Stimulated activated CD8-positive, alpha-beta memory T cell treated with anti-CD3 and anti-CD28 coated beads, Interleukin-7, amount 100 ng/mL, for 1 hour (primary cell): ENCODE measurements at places on chromosomes 7 and 10.

GRCh38 chr7:115356139-115356746 is 434.3 kb downstream of the MDFIC start:
- DNase-seq, result no peak

- DNase-seq, result no peak
Observed at GRCh38 chr7:88775838-88776237, 16.3 kb downstream of the ZNF804B start.

- no peak for DNase-seq
Observed at GRCh38 chr7:157822688-157823031, 485.9 kb downstream of the DNAJB6 start.

DNA sequence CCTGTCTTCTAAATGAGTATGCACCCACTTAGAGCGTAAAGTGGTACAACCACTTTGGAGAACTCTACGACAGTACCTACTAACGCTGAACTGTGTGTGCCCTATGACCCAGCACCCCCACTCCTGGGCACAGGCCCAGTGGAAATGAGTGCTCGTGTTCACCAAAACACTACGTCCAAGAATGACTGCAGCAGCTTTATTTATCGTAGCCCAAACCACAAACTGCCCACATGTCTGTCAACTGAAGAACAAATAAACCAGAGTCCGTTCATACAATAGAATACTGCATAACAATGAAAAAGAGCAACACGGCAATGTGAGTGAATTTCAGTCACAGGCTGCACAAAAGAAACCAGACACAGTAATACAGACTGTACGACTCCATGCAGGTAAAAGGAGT is 35.4 kb downstream of the TLL2 start:
- DNase-seq, result no peak

DNA sequence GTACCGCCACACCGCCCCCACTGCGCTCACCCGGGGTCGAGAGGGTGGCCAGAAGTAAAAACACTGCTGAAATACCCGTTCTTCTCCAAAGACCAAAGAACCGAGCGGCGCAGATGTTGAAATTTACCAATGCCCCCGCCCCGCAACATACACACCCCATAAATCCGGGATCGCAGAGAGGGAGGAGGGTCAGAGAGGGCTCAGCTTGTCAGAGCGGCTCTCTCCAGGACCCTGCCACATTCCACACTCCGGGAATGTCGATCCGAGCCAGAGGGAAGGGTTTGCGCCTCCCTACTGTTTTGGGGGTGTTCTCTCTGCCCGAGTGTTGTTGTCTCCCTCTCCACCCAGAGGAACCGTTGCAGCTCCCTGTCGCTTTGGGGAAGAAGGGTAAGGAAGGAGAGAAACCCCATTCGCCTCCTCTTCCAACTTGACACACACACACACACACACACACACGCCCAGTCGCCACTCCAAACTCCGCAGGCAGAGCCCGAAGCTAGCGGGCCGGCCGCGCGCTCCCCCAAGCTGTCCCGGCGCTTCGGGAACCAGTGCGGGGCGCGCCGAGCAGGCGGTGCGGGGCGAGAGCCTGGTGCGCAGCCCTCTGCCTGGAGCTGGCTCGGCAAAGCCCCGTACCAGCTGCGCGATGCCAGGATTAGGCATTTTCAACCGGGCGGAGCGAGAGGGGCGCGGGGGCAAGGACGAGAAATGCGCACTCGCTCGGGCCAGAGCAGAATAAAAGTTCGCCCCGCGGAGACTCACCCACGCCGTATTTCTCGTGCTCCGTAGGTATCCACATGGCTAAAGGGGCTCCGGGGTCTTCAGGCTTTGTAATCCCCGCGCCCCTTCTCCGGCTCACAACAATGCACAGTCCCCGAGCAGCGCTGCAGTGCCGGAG is 609 bp downstream of the DOCK4 start:
- no peak for DNase-seq

DNA sequence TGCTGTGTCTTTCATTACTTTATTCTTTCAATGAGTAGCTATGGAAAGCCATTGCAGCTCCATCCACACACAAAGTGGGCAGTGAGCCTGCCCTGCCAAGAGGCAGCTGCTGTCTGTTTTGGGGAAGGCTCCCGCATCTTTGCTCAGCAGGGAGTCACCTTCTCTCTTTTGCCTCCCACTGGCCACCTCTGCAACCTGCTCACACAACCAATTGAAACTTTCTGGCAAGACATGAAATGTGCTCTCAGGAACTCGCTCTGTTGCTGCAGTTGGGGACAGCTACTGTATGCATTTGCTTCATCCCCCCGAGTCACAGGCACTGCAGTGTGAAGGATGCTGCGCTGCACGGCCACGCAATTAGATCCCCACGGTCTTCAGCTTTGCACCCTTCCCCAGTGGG is 244.8 kb upstream of the NFE2L3 start:
- no peak for DNase-seq

GRCh38 chr7:118040562-118040961 is 143.4 kb upstream of the LSM8 start:
- DNase-seq, result no peak

- no peak for DNase-seq
Observed at GRCh38 chr10:824946-825345, 106.6 kb downstream of the LARP4B start.

DNA sequence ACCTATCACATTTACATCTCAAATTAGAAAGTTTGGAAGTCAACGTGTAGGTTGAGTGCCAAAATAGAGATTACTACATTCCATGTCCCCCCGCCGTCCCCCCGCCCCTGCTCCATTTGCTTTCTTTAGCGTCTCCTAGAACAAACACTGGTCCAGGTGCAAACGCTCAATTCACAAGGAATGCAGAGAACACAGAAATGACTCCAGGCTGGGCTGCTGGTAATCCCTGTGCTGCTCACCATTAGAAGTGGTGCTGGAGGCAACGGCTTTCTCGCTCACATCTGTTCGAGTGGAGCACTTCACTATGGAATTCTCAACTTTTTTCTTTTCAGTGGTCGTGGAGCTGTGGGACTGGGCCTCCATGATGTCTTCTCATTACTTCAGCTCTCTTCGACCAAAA is 14.1 kb downstream of the GLI3 start:
- DNase-seq, result no peak

DNA sequence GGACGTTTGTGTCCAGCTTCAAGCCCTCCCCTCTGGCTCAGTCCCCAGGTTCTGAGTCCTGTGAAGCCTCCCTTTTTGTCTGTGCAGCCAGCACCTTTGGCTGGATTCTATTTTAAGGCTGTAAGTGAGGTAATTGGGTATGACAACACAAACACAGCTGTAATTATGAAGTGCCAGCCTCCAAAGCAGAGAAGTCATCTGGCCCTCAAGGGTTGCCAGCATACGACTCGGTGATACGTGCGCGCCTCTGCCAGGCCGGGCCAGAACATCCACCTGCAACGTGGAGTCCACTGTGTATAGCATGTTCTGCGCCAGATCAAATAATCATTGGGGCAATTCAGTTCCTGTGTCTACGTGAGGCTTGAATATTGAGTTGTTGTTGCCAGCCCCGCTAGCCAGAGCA is 6.7 kb upstream of the FAM180A start:
- DNase-seq, result no peak

DNA sequence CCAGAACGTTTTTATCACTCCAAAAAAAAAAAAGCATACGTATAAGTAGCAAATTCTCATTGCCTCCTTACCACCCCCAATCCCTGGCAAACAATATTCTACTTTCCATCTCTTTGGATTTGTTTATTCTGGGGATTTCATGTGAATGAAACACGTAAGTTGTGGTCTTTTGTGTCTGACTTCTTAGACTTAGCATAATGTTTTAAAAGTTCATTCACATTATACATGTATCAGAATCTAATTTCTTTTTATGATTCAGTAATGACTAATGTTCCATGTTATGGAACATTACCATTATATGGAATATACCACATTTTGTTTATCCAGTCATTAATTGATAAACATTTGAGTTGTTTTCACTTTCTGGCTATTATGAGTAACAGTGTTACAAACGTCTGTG is 12.5 kb upstream of the KLHL7 start:
- no peak for DNase-seq

DNA sequence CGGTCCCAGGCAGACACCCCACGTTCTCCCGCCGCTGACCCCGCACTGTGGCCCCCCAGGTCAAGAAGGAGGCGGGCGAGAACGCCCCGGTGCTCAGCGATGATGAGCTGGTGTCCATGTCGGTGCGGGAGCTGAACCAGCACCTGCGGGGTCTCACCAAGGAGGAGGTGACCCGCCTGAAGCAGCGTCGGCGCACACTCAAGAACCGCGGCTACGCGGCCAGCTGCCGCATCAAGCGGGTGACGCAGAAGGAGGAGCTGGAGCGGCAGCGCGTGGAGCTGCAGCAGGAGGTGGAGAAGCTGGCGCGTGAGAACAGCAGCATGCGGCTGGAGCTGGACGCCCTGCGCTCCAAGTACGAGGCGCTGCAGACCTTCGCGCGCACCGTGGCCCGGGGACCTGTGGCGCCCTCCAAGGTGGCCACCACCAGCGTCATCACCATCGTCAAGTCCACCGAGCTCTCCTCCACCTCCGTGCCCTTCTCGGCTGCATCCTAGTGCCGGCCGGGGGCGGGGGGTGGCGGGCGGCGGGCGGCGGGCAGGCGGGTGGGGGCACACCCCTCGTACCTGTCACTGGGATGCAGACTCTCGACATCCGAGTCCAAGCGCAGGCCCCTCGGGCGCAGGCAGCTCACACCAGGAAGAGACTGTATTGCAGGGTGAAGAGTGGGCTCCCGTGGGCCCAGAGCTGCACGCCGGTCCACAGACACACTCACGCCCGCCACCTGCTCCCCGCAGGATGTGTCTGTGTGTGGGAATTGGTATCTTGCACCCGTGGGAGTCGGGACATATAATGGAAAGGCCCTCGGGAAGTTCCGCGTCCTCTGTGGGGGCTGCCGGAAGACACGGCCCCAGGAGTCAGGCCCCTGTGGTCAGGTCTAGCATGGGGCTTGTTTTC is 9.6 kb downstream of the MAFK start:
- no peak for DNase-seq

GRCh38 chr10:79067241-79068202 is 1.2 kb upstream of the ZMIZ1 start:
- peak; percentile 73 for DNase-seq

- no peak for DNase-seq
Observed at GRCh38 chr10:11677480-11677879, 64.7 kb upstream of the ECHDC3 start.

DNA sequence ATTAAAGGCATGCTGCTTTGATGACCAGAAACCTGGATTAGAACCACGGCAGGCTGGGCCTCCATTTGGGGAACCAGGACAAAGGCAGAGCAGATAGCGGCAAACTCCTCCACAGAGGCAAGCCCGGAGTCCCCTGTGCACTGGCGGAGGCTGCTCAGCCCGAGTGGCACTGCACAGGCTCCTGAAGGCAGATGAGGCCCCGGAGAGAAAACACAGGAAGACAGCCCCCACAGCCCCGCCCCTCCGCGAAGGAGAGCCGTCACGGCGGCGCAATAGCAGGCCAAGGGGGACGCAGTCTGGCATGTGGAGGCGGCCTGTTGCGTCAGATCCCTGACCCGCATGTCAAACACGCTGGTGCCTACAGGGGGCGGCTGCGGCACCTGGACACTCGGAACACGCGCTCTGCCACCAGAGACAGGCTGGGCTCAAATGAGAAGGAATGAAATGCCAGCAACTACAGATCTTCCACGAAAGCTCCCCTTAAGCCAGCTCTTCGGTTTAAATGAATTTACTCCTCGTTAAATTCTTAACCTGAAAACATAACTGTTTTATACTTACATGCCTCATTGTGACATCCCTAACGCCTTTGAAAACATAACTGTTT is 128.5 kb downstream of the MAD1L1 start:
- DNase-seq, result peak; percentile 30

DNA sequence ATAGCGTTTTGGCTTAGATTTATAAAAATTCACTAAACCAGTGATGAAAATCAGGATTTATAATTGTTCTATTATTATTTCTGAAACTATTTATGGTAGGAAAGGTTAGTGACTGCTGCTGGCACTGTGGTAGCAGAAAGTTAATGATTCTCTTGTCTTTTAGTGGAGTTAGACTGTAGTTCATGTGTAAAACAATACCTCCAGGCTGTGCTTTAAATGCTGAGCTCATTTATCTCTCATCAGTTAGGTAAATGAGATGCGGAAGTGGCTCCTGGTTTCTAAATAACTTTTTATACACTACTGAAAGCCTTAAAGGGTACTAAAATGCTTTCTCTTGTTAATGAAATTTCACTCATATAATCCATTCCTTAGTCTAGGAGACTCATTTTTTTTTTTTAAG is 326.8 kb upstream of the POT1 start:
- no peak for DNase-seq
